ENCODE measurements at places on chromosomes 4 and X. TPM values are rescaled to one million over a fixed set of nuclear protein-coding genes. Genes with fewer than 3 reads are reported as not detected.

Gene TCP11X2
- total RNA-seq, result not detected

Gene PAGE2B
- not detected for total RNA-seq

DNA sequence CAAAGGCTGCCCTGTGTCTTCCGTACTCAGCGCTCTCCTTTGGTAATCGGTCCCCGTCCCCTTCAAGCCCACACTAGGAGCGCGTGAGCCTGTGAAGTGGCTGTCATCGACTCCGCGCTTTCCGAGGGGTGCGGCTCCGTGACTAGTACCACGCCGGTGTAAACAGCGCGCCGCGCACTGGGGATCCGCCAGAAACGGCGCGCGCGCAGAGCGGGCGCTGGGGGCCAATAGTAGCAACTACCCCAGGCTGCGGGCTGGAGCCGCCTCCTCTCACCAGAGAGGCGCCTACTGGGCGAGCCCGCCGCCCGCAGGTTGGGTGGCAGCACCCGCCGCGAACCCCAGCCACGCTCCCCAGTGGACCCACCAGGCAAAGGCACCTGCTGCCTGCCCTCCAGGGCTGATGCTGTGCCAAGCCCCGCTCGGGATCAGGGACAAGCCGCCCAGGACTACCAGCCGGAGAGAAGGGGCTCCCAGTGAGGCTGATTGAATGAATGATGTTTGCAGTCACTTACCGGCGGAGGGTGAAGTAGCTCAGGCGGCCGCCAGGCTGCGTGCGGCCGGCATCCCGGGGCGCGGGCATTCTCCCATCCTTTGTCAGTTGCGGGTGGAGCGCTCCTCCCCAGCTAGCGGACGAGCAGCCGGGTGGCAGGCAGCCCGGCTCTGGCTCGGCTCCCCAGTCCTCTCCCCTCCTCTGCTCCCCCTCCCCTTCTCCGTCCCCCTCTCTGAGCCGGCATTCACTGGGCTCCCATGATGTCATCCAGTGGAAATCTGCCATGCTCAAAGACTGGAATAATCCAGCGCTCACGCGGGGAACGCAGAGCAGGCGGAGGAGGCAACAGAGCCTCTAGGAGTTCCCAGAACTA, 370.3 kb upstream of the SMIM31 start:
- peak; percentile 58 for DNase-seq

- DNase-seq, result no peak
These were observed at the start of gene CNKSR2 for GRCh38 chrX:21374163-21374993. Gene CNKSR2 (plus strand): TSS chrX:21374418. CDS start chrX:21374898, 480 bp downstream.
